NCI-H2171 (cell line): ENCODE measurements at places on chromosomes 5 and 9.

GRCh38 chr5:133967698-133968203 lies 674 bp downstream of the C5orf15 start:
- DNase-seq = no peak

DNA sequence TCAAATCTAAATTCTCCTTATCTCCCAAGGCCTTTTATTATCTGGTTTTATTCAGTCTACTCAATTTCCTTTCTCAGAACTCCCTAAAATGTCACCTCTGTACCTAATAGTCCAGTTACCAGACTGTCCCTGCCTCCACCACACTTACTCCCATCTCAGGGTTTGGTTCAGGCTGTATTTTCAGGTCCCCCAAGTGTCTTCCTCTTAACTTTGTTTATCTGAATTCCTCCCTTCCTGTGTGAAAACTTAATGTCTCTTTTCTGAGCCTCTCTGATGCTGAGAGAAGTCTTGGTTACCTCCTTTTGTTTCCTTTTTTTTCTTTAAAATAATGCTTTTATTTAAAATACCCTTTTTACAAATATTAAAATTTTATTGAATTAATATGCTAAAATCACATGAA lies 133.4 kb downstream of the PAM start:
- no peak for DNase-seq

- DNase-seq = peak; percentile 48
Observed at GRCh38 chr9:110521206-110521605, 58.3 kb downstream of the SVEP1 start.

GRCh38 chr9:136683755-136684154 lies 3.5 kb downstream of the AGPAT2 start:
- DNase-seq = no peak

DNA sequence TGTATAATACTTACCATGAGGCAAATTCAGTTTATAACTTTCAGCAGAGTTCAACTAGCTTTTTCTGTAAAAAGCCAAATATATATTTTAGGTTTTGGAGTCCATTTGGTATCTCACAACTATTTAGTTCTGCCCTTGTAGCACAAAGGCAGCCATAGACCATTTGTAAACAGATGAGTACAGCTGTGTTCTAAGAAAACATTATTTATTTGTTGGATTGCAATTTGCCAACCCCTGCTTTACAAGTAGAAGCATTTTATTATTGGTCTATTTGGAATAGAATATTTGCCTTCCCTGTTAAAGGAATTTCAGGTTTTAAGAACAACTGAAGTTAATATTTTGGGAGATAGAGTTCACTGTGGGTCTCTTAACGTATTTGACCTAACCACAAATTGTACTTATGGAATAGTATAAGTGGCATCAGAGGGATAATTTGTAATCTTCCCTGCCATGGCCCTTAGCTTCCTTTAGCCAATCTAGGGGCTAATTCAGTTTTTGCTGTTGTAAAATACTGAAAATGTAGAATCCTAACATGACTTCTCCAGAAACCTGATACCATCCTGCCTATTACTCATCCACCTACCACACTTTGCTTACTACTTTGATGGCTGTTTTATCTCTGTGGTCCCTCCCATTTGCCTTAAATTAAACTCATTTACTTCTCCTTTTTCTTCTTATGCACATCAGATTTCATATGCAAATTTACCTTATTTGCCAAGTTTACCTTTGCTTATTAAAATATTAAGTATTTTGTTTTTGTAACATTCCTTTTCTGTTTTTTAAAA lies 109.2 kb downstream of the DMXL1 start:
- DNase-seq = no peak

DNA sequence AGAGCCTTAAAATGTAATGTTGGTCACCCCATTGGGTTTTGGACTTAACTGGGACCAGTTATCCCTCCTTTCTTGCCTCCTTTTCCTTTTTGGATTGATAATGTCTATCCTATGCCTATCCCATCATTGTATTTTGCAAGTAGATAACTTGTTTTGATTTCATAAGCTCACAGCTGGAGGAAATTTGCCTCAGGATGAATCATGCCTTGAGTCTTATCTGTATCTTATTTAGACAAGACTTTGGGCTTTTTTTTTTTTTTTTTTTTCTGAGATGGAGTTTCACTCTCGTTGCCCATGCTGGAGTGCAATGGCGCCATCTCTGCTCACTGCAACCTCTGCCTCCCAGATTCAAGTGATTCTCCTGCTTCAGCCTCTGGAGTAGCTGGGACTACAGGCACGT lies 443.3 kb downstream of the DNAH5 start:
- no peak for DNase-seq

DNA sequence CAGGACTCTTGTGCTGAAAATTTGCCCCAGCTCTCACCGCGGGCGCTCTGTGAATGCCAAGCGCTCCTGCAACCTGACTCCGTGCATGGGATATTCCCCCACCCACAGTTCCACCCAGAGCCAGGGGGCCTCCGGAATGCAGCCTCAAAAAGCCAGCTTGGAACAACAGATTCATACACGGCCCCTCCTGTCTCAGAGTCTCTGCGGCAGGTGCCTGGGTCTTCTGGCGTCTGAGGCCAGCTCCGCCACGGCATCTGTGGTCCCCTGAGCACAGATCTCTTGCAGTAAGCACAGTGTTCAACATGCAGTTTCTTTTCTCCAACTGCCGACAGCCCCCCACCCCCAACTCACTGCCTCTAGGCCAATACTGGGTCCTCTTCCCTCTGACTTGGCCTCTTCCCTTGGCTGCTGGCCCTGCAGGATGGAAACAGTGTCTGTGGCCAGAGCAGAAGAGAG lies 355.7 kb upstream of the IRX2 start:
- peak; percentile 64 for DNase-seq
